Progenitor cell of endocrine pancreas (in vitro differentiated cells): ENCODE measurements at places on chromosomes 5 and 9. TPM values are rescaled to one million over a fixed set of nuclear protein-coding genes. Genes with fewer than 3 reads are reported as not detected.

DNA sequence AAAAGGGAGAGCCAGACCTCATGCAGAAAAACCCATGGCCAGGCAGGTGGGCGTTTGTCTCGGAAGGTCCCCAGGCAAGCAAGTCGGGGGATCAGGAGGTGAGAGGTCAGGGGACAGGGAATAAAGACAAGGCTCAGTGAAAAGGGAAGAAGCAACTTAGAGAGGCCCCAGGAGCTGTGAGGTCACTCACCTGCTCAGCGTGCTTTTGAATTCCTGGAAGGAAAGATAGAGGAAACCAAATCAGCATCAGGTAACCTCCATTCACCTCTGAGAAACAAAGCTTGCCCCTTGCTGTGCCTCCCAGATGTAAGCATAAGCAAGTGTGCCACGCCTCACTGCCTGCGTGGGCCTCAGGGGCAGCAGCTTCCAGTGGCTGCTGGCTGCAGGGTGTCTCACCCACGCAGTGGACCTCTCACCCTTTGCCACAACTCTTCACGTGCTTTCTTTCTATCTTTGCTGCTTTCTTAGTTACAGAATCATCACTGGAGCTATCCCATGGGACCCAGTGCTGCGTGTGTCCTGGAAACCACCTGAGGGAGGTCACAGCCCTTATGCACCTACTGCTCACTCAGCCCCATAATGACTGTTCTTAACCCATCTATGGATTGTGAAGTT, 6.0 kb downstream of the TRIM7 start:
- H3K27me3 ChIP-seq: peaks cover 59% of the 10 kb centered on the region
- no peaks in the 10 kb centered on the region for H3K4me1 ChIP-seq
- no peak for DNase-seq
- peak overlapping the region; percentile 31 for H3K27ac ChIP-seq
- no peak overlapping the region for H3K4me3 ChIP-seq

GRCh38 chr9:132878695-132879456, at the start of gene SPACA9:
Gene SPACA9, plus strand, starts transcription at chr9:132878898. Its CDS starts 5,050 bp downstream, at chr9:132883948.
- H3K4me1 ChIP-seq: no peaks in the 10 kb centered on the region
- DNase-seq: peak; percentile 33
- no peaks in the 10 kb centered on the region for H3K36me3 ChIP-seq
- H3K27me3 ChIP-seq: peaks cover 4% of the 10 kb centered on the region
- H3K4me3 ChIP-seq: peak within 1 kb of the TSS; percentile 81

GRCh38 chr5:77285251-77285841, 74.9 kb downstream of the PDE8B start:
- H3K4me1 ChIP-seq: peaks cover 4% of the 10 kb centered on the region
- peaks cover 2% of the 10 kb centered on the region for H3K27me3 ChIP-seq
- no peak for DNase-seq
- no peaks in the 10 kb centered on the region for H3K36me3 ChIP-seq
- no peak overlapping the region for H3K4me3 ChIP-seq
- no peak overlapping the region for H3K27ac ChIP-seq

- H3K36me3 ChIP-seq: peaks cover 2% of the 10 kb centered on the region
- H3K4me1 ChIP-seq: no peaks in the 10 kb centered on the region
- no peaks in the 10 kb centered on the region for H3K27me3 ChIP-seq
- no peak overlapping the region for H3K4me3 ChIP-seq
Measured at GRCh38 chr5:75640826-75641225, 29.6 kb downstream of the ANKDD1B start.

- peak overlapping the region; percentile 85 for H3K4me3 ChIP-seq
- DNase-seq: no peak
- peaks cover 32% of the 10 kb centered on the region for H3K4me1 ChIP-seq
Measured at GRCh38 chr5:81750308-81751008, 439 bp downstream of the SSBP2 start.

DNA sequence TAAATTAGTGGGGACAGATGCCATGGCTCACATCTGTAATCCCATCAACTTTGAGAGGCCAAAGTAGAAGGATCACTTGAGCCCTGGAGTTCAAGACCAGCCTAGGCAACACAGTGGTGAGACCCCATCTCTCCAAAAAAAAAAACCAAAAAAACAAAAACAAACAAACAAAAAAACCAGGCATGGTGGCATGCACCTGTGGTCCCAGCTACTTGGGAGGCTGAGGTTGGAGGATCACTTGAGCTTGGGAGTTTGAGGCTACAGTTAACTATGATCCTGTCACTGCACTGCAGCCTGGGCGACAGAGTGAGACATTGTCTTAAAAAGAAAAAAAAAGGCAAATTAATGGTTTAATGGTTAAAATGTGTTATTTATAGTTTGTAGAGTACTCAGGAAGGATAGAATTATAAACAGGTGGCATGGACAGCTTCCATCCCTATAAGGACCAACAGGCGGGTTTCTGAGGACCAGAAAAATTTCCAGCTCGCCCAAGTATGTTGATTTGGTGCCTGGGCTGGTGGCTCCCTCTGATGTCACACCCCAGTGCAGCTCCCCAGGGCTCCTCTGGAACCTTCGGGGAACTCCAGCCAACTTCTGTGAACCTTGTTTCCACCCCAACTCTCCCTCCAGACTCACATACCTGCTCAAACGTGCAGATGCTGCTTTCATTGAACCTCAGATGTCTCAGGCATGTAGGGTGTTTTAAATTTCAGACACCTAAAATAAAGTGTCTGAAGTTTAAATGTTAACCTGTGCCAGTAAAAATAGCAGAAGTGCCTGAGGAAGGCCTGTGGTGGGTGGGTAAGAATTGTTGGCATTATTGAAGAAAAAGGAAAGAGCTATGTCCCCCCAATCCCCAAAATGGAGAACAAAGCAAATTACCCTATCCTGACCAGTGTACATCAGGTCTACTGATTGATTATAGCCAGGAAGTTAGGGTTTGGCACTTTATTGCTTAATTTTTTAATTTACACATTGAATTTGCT, 69.0 kb downstream of the TRIO start:
- peaks cover 35% of the 10 kb centered on the region for H3K4me1 ChIP-seq
- H3K4me3 ChIP-seq: no peak overlapping the region
- DNase-seq: no peak
- no peaks in the 10 kb centered on the region for H3K36me3 ChIP-seq

DNA sequence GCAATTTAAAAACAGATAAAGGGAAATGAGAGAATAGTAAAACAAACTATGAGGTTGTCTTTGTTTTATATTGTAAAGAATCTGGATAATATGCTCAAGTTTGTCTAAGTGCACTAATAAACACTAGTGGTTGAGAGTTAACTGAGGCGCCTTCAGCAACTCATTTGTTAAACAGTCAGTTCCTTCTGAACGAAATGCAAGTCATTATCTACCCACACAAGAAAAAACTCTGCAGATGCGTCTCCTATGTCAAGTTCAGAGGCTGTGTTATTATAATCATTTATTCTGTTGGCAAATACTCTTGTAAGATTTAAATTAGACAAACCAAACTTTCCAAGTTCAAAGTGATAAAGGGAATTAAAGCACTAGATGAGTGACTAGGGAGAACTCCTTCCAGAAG, 20.3 kb upstream of the PCA3 start:
- H3K4me3 ChIP-seq: no peak overlapping the region
- DNase-seq: no peak
- H3K36me3 ChIP-seq: no peaks in the 10 kb centered on the region
- peaks cover 4% of the 10 kb centered on the region for H3K4me1 ChIP-seq
- H3K27me3 ChIP-seq: peaks cover 10% of the 10 kb centered on the region

The ORM1 gene
- 9.3 and 10.8 TPM in 2 replicates for total RNA-seq

The BARHL1 gene
- total RNA-seq: not detected in 2 replicates

GRCh38 chr9:134553996-134554372, 87.6 kb upstream of the COL5A1 start:
- H3K36me3 ChIP-seq: peaks cover 1% of the 10 kb centered on the region
- H3K4me1 ChIP-seq: no peaks in the 10 kb centered on the region
- H3K27me3 ChIP-seq: peaks cover 11% of the 10 kb centered on the region
- DNase-seq: no peak

DNA sequence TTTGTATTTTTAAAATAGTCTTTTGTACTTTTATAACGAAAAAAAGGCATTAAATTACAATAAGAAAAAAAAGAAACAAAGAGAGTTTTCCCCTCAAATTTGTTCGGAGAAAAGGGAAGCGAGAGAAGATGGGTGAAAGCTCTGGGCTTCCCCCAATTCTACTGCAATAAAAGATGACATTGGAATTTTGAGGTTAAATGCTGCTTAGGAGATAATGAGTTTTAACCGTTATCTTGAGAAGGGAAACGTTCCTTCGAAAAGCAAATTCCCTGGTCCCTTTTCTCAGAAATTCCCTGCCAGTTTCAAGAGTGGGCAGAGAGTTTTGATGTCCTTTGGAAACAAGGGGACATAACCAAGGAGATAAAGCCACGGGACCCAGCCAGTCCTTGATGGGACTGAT, 18.4 kb upstream of the ERGIC1 start:
- no peak overlapping the region for H3K27ac ChIP-seq
- no peak for DNase-seq
- H3K4me3 ChIP-seq: no peak overlapping the region
- H3K27me3 ChIP-seq: peaks cover 13% of the 10 kb centered on the region
